ENCODE measurements at places on chromosomes 11 and 22.

GRCh38 chr22:36471341-36471821 lies 10.1 kb downstream of the TXN2 start:
- no peak for DNase-seq

DNA sequence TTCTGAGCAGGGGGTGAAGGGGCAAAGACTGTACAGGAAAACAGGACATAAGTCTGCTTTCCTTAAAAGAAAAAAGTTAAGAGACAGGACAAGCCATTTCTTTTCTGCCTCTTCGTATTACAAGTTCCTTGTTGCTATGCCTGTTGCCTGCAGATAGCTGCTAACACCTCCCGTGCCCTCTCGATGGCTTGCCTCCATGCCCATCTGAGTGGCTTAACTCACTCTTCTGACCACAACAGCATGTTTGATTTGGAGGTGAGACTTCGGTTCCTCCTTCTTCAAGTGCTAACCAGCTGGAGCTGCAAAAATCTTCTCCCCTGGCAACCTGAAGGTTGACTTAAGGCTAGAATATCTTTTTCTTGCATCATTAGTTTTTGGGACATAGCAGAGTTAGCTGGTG lies 103.1 kb downstream of the PRR5L start:
- no peak for DNase-seq

DNA sequence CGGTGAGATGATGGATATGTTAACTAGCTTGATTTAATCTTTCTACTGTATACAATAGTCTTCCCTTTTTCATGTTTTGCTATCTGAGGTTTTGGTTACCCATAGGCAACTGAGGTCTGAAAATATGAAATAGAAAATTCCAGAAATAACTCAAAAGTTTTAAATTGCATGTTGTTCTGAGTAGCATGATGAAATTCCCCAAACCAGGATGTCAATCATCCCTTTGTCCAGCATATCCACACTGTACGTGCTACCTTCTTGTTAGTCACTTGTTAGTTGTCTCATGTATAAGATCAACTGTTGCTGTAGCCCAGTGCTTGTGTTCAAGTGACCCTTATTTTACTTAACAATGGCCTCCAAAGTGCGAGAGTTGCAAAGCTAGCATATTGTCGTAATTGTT lies 21.2 kb upstream of the OR10W1 start:
- DNase-seq: no peak

GRCh38 chr22:20099099-20099711 lies 16.7 kb upstream of the RANBP1 start:
- DNase-seq: no peak

Data from stimulated activated CD4-positive, alpha-beta T cell treated with anti-CD3 and anti-CD28 coated beads, Interleukin-4, amount 100 ng/mL, for 1 hour (primary cell).